ENCODE measurements at places on chromosomes 3 and 15.

GRCh38 chr3:180295811-180296210, 259.1 kb upstream of the PEX5L start:
- H3K27me3 ChIP-seq = no peaks in the 10 kb centered on the region
- DNase-seq = peak; percentile 5
- no peak overlapping the region for H3K4me3 ChIP-seq
- no peaks in the 10 kb centered on the region for H3K36me3 ChIP-seq

- H3K36me3 ChIP-seq = no peaks in the 10 kb centered on the region
- no peak for DNase-seq
- H3K27me3 ChIP-seq = no peaks in the 10 kb centered on the region
- H3K4me1 ChIP-seq = no peaks in the 10 kb centered on the region
- no peak overlapping the region for H3K27ac ChIP-seq
Observed at GRCh38 chr3:190807719-190808375, 54.6 kb downstream of the GMNC start.

DNA sequence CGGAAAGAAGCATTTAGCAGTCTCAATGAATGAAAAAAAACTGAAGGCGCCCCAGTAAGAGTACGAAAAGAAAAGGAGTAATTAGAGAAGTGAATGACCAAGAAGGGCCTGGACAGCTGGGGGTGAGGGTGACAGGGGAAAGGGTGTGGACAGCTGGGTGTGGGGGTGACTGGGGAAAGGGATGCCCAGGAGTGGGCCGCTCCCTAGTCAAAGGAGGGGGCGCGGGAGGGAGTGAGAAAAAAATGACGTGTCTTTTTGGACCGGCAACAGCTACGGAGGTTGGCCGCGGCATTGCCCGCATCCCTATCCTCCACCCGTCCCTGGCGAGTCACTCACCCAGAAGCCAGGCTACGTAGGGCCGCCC, 274 bp upstream of the ZCWPW2 start:
- peaks cover 3% of the 10 kb centered on the region for H3K4me1 ChIP-seq
- H3K4me3 ChIP-seq = peak overlapping the region; percentile 89
- DNase-seq = no peak
- H3K27me3 ChIP-seq = no peaks in the 10 kb centered on the region

- H3K27me3 ChIP-seq = no peaks in the 10 kb centered on the region
- H3K27ac ChIP-seq = no peak overlapping the region
- H3K36me3 ChIP-seq = no peaks in the 10 kb centered on the region
- H3K4me3 ChIP-seq = no peak overlapping the region
- peak; percentile 82 for DNase-seq
- H3K4me1 ChIP-seq = no peaks in the 10 kb centered on the region
Observed at GRCh38 chr3:60064210-60065178, 1014.7 kb upstream of the CFAP20DC start.

- peak overlapping the region; percentile 51 for H3K27ac ChIP-seq
- peak overlapping the region; percentile 21 for H3K4me3 ChIP-seq
- no peaks in the 10 kb centered on the region for H3K27me3 ChIP-seq
- no peaks in the 10 kb centered on the region for H3K36me3 ChIP-seq
Observed at GRCh38 chr3:9402410-9403228, 5.2 kb downstream of the SETD5 start.

- H3K27ac ChIP-seq = no peak overlapping the region
- no peaks in the 10 kb centered on the region for H3K4me1 ChIP-seq
- no peak overlapping the region for H3K4me3 ChIP-seq
- DNase-seq = no peak
Observed at GRCh38 chr3:122111974-122112373, 56.8 kb downstream of the CD86 start.

GRCh38 chr3:189961522-189962161, 159.1 kb downstream of the P3H2 start:
- no peak overlapping the region for H3K27ac ChIP-seq
- no peaks in the 10 kb centered on the region for H3K4me1 ChIP-seq
- peak; percentile 80 for DNase-seq
- H3K36me3 ChIP-seq = no peaks in the 10 kb centered on the region

- peak overlapping the region; percentile 82 for H3K4me3 ChIP-seq
- no peak for DNase-seq
- no peaks in the 10 kb centered on the region for H3K27me3 ChIP-seq
- H3K36me3 ChIP-seq = no peaks in the 10 kb centered on the region
- H3K27ac ChIP-seq = peak overlapping the region; percentile 89
Observed at GRCh38 chr3:17741621-17742101, 770 bp downstream of the TBC1D5 start.

GRCh38 chr15:96428742-96429141, 98.2 kb downstream of the NR2F2 start:
- H3K4me3 ChIP-seq = no peak overlapping the region
- H3K4me1 ChIP-seq = no peaks in the 10 kb centered on the region
- no peak overlapping the region for H3K27ac ChIP-seq
- H3K36me3 ChIP-seq = no peaks in the 10 kb centered on the region

DNA sequence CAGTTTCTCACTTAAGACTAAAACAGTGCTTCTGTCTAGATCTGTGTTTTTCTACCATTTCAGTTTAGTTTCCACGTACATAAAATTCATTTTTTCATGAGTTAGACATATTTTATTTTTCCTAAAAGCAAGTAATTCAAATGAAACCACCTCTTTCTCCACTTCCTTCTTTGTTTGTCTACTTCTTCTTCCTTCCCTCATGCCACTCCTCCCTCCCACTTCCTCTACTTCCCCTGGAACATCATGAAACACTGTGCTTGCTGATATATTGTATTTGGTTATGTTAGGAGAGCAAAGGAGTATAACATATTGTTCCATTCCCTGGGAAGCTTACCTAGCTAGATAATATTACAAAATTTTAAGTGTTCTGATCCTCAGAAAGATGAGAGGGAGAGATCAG, 36.7 kb upstream of the GOLGA8B start:
- no peaks in the 10 kb centered on the region for H3K27me3 ChIP-seq
- H3K4me1 ChIP-seq = no peaks in the 10 kb centered on the region
- no peak for DNase-seq
- no peak overlapping the region for H3K4me3 ChIP-seq
- H3K36me3 ChIP-seq = no peaks in the 10 kb centered on the region

GRCh38 chr15:85760531-85761371, 34.0 kb downstream of the KLHL25 start:
- H3K27ac ChIP-seq = no peak overlapping the region
- H3K4me3 ChIP-seq = no peak overlapping the region
- peaks cover 7% of the 10 kb centered on the region for H3K4me1 ChIP-seq

GRCh38 chr3:11481556-11481955, 162.2 kb downstream of the VGLL4 start:
- H3K4me1 ChIP-seq = peaks cover 23% of the 10 kb centered on the region
- no peak overlapping the region for H3K27ac ChIP-seq
- no peaks in the 10 kb centered on the region for H3K36me3 ChIP-seq
- H3K27me3 ChIP-seq = no peaks in the 10 kb centered on the region
